Left lung (tissue), 14 donors: ENCODE measurements at places on chromosomes 6 and 20.

DNA sequence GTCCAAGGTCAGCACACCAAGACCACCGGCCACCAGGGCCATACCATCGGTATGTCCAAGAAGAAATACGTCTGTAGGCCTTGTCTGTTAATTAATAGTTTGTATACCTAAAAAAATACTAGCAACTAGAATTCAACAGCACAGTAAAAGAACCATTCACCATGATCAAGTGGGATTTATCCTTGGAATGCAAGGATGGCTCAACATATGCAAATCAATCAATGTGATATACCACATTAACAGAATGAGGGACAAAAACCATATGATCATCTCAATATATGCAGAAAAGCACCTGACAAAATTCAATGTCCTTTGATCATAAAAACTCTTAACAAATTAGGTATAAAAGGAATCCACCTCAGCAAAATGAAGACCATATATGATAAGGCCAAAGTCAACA, 24.4 kb downstream of the RPP40 start:
- DNase-seq, result no peak

DNA sequence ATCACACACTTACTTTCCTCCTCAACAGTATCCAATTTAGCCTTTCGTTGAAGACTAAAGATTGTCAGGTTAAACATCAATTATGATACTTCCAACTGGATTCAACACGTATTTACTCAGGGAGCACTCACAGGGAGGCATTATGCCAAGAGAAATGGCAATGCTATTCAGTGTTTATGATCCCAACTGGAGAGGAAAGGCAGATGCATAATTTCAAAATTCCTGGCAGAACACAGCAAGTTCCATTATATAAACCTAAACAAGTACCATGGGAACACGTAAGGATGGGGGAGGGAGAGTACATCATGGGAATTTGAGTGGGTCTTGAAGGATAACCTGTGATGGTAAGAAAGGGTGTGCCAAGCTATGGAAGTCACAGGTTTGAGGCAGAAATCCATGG, 112.7 kb downstream of the ISM1 start:
- peak; percentile 72 for DNase-seq

- peak; percentile 91 for DNase-seq
These were observed 3.9 kb upstream of the SOX4 start for GRCh38 chr6:21589352-21590345.

DNA sequence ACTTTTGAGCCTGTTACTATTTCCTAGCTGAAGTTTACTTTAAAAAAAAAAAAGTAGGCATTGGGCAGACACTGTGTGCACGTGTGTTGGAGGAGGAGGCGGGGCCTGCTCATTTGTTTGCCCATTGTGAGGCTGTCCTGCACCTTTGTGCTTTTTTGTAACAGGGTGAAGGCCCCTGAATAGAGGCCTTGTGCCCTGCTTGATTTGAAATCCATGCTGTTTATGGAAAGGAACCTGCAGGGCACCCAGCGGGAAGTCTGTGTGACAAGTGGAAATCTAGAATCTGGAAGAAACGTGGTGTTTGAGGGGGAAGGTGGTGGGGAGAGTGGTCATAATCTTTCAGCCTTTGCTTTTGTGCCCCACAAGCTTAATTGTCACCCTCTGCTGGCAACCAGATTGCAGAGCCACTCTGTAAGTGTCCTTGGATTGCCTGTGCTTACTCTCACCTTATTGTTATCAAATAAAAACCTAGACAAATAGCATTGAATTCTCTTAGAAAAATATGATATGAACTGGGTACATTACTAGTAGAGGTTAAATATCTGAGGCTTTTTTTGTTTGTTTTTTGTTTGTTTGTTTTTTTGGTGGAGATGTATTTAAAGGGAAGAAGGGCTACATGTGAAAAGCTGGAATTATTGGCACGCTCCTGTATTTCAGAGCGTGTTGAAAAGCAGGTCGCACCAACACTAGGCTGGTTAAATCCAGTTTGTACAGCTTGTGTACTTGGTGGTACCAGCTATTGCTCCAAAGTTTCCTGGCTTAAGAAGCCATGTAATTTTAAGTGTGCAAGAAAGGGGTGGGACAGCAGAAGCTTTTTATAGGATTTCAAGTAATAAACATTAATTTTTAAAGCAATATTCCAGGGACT, 156.3 kb downstream of the ARID1B start:
- no peak for DNase-seq

DNA sequence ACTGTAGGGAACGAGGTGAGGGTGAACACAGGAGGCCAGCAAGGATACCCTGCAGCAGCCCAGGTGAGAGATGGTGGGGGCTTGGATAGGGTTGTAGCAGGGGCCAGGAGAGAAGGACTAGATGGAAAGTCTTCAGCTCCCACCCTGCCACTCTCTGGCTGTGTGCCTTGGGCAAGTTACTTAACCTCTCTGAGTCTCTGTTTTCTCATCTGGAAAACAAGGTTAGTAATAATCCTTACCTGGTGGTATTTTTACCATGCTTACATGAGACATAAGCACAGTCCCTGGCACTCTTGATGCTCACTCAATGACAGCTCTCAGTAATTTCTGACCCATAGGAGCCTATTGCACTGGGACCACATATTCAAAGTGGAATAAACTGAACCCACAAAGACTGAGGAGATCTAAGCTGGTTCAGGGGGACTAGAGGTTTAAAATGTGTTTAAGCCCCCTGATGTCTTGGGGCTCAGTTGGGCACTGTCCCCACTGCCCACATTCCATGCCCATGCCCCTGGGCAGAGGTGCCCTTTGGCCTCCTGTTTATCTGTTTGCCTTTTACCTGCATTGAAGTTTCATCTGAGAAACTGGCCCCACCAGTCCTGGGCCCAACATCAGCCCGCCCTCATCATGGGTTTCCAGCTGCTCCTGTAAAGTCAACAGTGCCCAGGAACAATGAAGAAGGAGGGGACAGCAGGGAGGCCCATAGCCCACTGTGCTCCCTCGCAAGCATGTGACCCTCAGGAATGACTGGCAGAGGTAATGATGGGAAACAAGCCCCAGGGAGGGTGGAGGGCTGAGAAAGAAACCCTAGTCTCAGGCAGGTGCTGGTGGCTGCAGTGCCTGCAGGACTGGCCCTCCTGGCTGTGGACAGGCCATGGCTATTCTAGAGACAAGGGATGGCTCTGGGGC, 104.0 kb downstream of the VEGFA start:
- peak; percentile 76 for DNase-seq

- DNase-seq, result no peak
These were observed 46.1 kb upstream of the PRDM1 start for GRCh38 chr6:106039897-106040592.

- no peak for DNase-seq
These were observed 13.7 kb upstream of the PANK2 start for GRCh38 chr20:3875378-3875974.

- DNase-seq, result no peak
These were observed 600.7 kb downstream of the HDGFL1 start for GRCh38 chr6:23170049-23170448.

DNA sequence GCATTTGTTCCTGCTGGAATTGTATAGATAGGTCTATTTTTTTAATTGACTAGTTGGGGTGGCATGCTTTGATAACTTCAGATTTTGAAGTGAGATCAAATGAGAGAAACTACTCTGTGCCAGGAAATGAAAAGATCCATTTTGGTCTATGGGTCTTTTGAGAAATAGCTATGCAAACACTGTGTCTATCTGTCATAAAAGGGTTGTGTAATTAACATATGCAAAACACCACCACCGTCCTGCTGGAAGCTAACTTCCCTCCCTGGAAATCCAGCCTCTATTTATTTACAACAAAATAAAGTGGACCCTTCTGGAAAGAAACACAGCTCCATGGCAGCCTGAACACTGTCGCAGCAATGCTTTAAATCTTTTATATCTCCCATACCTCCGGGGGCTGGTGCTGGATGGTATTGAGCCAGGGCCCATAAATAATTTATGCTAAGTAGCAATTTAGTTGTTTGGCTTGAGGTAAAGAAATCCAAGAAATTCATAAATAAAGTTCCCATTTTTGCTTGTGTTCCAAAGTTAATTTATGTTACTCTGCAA, 244.2 kb upstream of the POU3F2 start:
- no peak for DNase-seq

GRCh38 chr20:53950031-53950430, 120.4 kb downstream of the BCAS1 start:
- no peak for DNase-seq

DNA sequence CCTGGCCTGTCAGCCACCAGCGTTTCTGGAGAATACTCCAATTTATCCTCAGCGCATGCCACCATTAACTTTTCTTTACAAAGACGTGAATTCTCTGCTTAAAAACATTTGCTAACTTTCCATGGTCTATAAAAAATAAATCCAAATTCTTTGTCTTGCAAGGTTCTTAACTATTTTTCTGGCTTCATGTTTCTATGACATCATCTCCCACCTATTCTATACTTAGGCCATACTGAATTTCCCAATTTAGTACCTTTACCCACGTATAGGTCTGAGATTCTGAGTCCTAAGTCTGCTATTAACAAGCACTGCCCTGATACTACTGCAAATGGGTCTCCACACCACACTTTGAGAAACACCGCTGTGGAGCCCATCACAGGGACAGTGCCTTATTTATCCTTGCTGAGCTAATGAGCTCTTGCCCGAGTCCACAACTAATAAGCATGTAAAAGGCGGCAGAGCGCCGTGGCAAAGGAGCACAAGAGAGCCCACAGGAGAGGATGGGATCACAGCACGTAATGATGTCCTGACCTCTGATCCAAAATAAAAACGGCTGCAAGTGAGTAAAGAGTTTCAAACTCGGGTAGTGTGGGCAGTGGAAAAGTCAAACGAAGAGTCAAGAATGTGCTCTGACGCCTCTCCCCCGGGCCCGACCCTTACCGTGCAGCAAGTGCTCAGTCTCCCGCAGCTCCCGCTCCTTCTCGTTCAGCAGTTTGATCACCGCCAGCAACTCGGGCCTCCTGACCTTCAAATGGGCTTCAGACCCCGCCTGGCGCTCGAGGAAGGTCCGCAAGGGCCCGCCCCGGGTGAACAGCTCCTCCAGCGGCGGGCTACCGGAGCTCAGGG, 519 bp downstream of the MTRF1L start:
- no peak for DNase-seq

DNA sequence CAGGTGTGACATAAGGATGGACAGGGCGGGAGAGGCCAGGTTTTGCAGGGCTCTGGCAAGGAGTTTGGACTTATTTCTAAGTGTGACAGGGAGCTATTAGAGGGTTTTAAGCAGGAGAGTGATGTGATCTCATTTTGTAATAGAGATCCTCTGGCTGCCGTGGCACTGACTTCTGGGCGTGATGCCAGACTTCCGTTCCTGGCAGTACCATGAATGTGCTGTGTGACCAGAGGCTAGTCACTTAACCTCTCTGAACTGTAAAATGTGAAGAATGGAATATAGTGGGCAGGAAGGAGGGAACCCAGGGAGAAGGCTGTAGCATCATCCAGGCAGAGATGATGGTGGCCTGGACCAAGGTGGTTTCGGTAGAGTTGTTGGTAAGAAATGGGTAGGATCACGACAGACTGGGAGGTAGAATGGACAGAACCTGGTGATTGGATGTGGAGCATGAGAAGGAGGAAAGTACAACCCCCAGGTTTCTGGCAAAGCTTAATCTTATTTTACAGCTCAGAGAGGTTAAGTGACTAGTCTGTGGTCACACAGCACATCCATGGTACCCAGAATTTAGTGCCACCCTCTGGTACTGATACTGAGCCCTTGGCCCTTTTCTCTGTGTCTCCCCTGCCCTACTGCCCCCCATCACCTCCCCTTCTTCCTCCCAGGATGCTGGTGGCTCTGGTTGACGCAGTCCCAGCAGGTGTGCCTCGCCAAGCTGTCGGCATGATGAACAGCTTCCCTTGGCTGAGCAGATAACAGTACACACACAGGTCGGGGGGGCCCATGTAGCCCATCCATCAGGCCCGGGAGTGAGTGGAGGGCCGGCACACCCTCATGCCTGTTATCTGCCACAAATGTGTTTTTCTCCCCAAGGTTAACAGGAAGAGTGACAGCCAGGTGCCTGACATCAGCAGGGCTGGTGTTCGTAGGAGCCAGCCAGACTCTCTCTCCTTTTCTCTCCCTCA, 52.9 kb upstream of the CTNNBL1 start:
- no peak for DNase-seq

GRCh38 chr20:16747291-16747811, 807 bp upstream of the OTOR start:
- peak; percentile 37 for DNase-seq

GRCh38 chr6:40806256-40806864, 219.2 kb upstream of the LRFN2 start:
- no peak for DNase-seq

DNA sequence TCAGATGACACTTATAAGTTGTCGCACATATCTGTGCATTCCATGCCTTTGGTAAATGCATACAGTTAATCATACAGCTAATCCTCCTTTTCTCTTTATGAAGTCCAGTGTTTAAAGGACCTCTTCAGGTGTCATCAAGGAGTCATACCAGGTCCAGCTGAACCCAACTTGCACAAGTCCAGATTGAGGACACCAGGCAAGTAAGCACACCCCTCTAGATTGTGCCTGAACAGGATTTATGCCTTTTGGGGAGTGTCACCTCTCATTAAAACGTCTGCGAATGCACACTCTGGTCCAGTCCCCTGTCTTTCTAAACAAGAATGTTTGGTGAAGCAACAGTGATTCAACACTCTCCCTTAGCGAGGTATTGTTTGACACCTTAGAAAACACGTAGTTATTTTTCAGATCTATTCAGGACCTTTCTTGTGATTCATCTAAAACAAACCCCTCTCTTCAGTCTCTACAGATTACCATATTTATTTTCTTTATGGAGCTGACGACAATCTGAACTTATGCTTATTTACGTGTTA, 48.4 kb downstream of the C6orf15 start:
- DNase-seq, result no peak

- no peak for DNase-seq
These were observed 27.0 kb upstream of the TBC1D7 start for GRCh38 chr6:13355043-13355945.

DNA sequence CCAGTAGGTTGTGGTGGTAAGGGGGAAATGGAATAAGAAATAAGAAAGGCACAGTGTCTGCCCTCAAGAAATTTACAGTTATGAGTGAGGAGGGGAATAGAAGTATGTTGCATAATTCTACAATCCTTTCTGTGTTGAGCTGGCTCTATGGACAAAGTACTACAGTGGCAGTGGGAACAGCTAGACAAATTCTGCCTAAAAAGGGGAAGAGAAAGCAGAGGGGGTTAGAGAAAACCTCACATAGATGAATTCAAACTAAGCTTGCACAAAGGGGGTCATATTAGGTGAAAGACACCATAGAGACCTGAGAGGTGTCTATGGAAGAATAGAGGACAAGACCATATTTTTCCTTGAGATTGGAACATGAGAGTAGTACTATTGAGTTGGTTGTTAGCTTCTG, 146.9 kb upstream of the VGLL2 start:
- DNase-seq, result no peak

DNA sequence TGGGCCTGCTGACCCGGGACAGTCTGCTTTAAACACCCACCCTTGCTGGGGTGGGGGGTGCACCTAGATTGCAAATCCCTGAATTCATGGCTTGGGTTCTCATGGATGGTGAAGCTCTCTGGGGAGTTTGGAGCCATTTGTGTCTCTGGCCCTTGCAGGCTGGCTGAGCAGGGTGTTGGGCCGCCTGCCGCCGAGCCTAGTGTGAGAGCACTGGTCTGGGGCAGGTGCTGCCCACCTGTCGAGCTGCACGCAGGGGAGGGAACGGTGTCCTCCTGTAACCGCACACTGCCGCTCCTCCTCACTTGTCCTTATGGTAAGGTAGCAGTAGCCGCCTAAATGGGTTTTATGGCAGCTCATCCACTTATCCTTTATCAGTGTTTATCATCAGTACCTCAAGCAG, 143.9 kb downstream of the DTNBP1 start:
- DNase-seq, result no peak

- DNase-seq, result no peak
These were observed 44.1 kb downstream of the IRF4 start for GRCh38 chr6:435441-436307.

GRCh38 chr6:146014233-146014632, 14.6 kb upstream of the GRM1 start:
- no peak for DNase-seq
